Endodermal cell (in vitro differentiated cells): ENCODE measurements at places on chromosomes 13 and 19.

GRCh38 chr19:21697698-21698097, 69.7 kb downstream of the ZNF100 start:
- DNase-seq, result no peak

DNA sequence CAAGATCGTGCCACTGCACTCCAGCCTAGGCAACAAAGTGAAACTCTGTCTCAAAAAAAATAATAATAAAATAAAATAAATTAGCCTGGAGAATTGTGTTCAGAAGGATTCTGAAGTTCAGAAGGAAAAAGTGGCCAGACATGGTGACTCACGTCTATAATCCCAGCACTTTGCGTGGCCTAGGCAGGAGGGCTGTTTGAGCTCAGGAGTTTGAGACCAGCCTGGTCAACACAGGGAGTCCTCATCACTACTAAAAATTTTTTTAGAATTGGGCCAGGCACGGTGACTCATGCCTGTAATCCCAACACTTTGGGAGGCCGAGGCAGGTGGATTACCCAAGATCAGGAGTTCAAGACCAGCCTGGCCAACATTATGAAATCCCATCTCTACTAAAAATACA, 6.0 kb downstream of the RDH8 start:
- DNase-seq, result no peak

- no peak for DNase-seq
These were observed 76.6 kb upstream of the KLF12 start for GRCh38 chr13:74210693-74211393.

DNA sequence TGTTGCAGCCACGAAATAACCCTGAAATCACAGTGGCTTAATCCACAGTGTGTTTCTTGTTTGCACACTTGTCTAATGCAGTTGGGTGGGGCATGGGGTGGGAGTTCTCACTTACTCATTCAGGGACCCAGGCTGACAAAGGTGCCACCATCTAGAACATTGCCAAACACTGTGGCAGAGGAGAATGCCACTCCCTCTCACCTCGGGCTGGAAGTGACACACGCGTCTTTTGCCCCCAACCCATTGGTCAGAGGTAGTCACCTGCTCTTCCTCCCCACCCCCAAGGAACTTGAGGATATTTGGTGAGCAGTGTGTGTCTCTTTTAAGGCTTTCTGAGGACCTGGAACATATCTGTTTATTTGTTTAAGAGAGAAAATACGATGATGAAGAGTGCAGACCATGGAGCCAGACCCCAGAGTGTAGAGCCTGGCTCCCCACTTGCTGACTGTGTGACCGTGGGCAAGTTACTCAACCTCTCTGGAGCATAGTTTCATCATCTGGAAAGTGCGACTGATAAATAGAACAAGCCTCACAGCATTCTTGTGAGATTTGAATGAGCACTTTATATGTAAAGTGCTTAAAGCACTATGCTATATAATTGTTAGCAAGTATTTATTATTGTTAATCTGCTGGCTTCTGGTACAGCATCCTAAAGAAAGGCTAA, 17.4 kb downstream of the GPR183 start:
- DNase-seq, result no peak

DNA sequence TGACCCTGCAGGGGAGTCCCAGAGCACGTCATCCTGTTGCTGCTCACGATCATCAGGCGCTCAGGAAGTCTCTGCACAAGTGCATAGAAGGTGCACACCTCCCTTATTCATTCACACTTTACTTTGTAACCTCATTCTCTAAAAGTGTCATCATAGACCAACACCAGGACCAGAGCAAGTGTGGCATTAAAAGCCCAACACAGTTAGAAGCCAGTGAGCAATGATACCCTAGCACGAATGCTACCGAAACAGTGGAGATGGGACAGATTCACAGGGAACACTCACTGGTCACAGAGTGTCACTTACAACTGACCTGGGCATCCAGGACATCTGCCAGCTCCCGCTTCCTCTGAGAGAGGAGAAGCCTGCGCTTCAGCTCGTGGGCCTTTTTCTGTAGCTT, 17.0 kb downstream of the HAUS8 start:
- DNase-seq, result no peak

DNA sequence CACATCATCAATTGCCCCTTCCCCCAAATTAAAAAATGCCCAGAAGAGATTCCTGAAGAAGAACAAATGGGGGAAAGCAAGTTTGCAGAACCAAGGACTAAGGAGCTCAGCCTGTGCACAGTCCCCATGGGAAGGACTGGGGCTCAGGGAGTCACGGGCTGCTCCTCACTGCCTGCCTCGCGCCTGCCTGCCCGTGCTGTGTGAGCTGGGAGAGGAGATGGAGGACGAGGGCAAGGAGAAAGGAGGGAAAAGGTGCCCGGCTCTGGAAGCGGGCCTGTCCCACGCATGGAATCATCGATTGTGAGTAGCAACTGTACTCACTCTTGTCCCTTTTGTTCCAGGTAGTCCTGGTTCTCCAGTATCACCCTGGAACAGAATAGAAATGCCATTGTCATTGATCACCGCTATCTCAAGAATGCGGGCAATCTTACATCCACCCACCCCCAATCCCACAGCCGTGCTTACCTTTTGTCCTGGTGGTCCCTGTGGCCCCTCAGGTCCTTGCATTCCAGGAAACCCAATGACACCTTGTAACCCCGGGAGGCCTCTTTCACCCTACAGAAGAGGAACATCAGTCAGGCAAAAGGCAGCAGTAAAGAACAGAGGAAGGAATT, 93.4 kb downstream of the COL4A1 start:
- DNase-seq, result no peak
